ENCODE measurements at places on chromosomes 3 and 15. TPM values are rescaled to one million over a fixed set of nuclear protein-coding genes. Genes with fewer than 3 reads are reported as not detected.

The GASK1A gene
- 0.27 TPM for polyA plus RNA-seq

The MESP1 gene
- polyA plus RNA-seq: 0.97 TPM

The MAGI1 gene
- polyA plus RNA-seq: 10.0 TPM

The HES1 gene
- 53.5 TPM for polyA plus RNA-seq

The MEGF11 gene
- not detected for polyA plus RNA-seq

The CCR5 gene
- 1.5 TPM for polyA plus RNA-seq

The PLD1 gene
- 50.9 TPM for polyA plus RNA-seq

Measured in small intestine (tissue), 16 donors.